ENCODE measurements at places on chromosomes 5 and 9. TPM values are rescaled to one million over a fixed set of nuclear protein-coding genes. Genes with fewer than 3 reads are reported as not detected.

- peaks cover 40% of the 10 kb centered on the region for H3K36me3 ChIP-seq
- DNase-seq = no peak
- peaks cover 34% of the 10 kb centered on the region for H3K4me1 ChIP-seq
- no peak overlapping the region for H3K4me3 ChIP-seq
- no peaks in the 10 kb centered on the region for H3K27me3 ChIP-seq
- peak overlapping the region; percentile 63 for H3K27ac ChIP-seq
Observed at GRCh38 chr5:134543820-134544614, 18.5 kb downstream of the JADE2 start.

GRCh38 chr9:72856972-72857623 is 95.8 kb downstream of the ALDH1A1 start:
- H3K27ac ChIP-seq = no peak overlapping the region
- H3K27me3 ChIP-seq = no peaks in the 10 kb centered on the region
- H3K4me1 ChIP-seq = peaks cover 16% of the 10 kb centered on the region
- no peaks in the 10 kb centered on the region for H3K36me3 ChIP-seq

GRCh38 chr5:54401515-54401914 is 54.0 kb upstream of the HSPB3 start:
- H3K4me3 ChIP-seq = no peak overlapping the region
- no peaks in the 10 kb centered on the region for H3K27me3 ChIP-seq
- no peaks in the 10 kb centered on the region for H3K36me3 ChIP-seq
- peaks cover 24% of the 10 kb centered on the region for H3K4me1 ChIP-seq

DNA sequence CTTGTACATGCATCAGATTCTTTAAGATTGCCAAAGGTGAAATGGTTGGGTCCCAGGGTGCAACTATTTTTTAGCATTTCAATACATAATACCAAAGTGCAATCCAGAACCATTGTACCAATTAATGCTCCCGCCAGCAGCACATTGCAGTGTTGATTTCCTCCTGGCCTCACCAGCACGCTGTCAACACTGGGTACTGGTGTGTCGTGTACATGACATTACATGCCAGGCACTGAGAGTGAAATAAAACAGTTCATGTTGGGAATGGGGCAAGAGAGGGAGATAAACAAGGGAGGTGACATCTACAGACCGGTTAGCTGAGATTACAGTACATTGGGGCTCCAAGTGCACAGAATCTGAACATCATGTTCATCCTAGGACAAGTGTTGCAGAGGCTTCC is 37.8 kb downstream of the HMGCS1 start:
- no peak for DNase-seq
- no peak overlapping the region for H3K4me3 ChIP-seq
- H3K4me1 ChIP-seq = peaks cover 11% of the 10 kb centered on the region
- H3K27ac ChIP-seq = no peak overlapping the region
- peaks cover 3% of the 10 kb centered on the region for H3K27me3 ChIP-seq

DNA sequence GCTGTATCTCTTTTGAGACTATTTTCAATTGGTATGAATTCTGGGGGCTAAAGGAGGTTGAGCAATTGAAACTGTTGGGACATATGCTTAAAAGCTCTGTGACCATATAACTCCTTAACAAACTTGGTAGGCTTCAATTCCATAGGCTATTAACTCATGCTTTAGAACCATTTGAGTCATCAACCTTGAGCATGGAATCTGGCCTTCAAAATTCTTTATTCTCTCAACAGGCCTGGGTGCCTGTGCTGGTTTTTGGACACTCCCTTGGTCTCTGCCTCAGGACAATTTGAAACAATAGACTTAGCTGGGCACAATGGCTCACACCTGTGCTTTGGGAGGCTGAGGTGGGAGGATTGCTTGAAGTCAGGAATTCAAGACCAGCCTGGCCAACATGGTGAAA is 61.4 kb upstream of the EPB41L4A start:
- H3K36me3 ChIP-seq = no peaks in the 10 kb centered on the region
- 0 out of 2 replicates have a peak, but pooled peaks cover 3% of the 10 kb centered on the region for H3K27me3 ChIP-seq
- no peak for DNase-seq
- H3K4me3 ChIP-seq = no peak overlapping the region

DNA sequence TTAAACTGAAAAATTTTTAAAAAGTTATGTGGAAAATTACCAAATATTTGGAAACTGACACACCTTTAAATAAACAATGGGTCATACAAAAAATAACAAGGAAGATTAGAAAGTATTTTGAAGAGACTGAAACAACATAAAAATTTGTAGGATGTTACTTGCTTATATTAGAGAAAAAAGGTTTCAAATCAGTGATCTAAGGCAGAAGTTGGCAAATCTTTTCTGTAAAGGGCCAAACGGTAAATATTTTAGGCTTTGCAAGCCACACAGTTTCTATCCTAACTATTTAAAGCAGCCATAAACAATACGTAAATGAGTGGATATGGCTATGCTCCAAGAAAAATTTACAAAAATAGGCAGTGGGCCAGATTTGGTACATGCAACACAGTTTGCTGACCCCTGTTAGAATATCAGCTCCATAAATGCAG is 81.3 kb downstream of the OXCT1 start:
- peaks cover 27% of the 10 kb centered on the region for H3K4me1 ChIP-seq
- H3K27me3 ChIP-seq = no peaks in the 10 kb centered on the region
- H3K36me3 ChIP-seq = no peaks in the 10 kb centered on the region
- no peak overlapping the region for H3K4me3 ChIP-seq
- no peak for DNase-seq

GRCh38 chr5:7886849-7887475 is 18.0 kb downstream of the MTRR start:
- peaks cover 55% of the 10 kb centered on the region for H3K36me3 ChIP-seq
- H3K27ac ChIP-seq = no peak overlapping the region
- DNase-seq = no peak
- H3K4me1 ChIP-seq = no peaks in the 10 kb centered on the region
- H3K27me3 ChIP-seq = no peaks in the 10 kb centered on the region

DNA sequence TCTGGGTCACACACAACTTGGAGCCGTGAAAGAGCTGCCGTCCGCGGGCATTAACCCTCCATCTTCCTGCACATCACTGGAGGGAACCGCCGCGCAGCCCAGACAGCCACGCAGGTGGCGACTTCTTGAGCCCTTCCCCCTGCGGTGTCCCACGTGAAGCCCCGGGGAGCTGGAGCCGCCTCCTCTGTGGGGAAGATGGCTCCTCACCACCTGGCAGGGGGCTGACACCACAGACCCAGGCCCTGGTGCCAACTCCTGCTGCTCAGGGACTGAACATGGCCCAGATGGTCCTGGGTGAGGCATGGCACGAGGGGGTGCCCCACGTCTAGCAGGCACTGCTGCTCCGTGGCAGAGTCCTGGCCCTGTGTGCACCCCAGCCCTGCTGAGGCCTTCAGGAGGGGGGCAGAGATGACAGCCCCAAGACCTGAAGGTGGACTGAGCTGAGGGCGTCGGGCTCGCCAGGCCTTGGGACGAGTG is 38.9 kb downstream of the NDUFS6 start:
- no peak overlapping the region for H3K4me3 ChIP-seq
- peaks cover 4% of the 10 kb centered on the region for H3K27me3 ChIP-seq
- peaks cover 16% of the 10 kb centered on the region for H3K4me1 ChIP-seq

DNA sequence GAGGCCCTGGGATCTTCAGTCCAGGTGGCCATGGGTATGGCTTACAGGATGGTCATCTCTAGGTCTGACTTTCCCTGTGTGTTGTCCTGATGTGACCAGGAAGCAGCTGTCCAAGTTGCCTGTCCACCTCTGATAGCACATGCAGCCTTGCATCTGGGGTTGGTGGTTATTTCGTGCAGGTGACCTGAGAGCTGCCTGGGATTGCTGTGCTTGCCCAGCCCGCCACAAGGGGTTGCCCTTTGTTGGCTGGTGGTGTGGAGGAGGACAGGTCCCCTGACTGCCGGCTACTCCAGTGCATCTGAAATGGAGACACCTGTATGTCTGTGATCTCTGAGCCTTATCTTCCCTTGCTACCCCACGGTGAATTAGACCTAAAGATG is 212.6 kb downstream of the ARHGAP26 start:
- H3K27ac ChIP-seq = 0 out of 2 replicates have a peak overlapping the region, but pooled peaks have one; percentile 63
- peaks cover 10% of the 10 kb centered on the region for H3K36me3 ChIP-seq
- H3K4me1 ChIP-seq = peaks cover 36% of the 10 kb centered on the region

DNA sequence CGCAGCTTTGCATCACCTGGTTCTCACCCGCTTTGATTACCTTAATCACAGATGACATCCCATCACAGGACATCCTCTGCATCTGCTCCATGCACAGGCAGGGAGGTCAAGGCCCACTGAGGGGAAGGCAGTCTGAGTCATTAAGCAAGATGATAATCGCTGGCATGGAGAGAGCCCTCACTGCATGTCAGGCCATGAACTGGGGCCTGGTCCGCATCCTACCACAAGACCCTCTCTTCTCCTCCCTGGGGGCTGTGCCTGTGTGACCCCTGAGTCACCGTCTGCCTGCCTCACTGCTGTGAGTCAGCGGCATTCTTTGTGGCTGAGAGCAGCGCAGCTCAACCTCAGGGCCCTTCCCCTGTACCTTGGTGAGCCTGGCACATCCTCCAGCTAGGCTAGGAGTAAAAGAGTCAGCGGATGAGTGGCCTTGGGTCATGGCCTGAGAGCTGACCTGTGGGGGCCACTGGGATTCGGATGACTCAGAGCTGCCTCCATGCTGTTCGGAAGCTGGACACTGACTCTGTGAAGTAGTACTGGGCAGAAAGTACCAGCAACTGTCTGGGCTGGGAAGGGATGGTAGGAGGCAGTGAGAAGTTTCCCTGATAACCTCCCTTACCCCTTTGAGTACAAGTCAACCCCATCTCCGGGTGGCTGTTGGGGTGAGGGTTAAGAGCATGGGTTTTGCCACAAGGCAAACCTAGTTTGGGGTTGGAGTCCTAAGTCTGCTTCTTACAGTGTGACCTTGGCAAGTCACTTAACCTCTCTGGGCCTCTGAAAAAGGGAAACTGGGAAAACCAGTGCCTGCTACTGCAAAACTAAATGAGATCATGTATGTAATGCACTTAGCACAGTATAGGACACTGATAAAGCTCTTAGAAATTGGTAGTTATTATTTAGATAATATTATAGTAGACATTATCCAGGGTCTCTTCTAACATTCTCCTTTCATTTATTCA is 14.6 kb upstream of the ARSI start:
- H3K27ac ChIP-seq = no peak overlapping the region
- H3K27me3 ChIP-seq = no peaks in the 10 kb centered on the region
- H3K4me3 ChIP-seq = no peak overlapping the region
- DNase-seq = no peak
- H3K4me1 ChIP-seq = peaks cover 11% of the 10 kb centered on the region

DNA sequence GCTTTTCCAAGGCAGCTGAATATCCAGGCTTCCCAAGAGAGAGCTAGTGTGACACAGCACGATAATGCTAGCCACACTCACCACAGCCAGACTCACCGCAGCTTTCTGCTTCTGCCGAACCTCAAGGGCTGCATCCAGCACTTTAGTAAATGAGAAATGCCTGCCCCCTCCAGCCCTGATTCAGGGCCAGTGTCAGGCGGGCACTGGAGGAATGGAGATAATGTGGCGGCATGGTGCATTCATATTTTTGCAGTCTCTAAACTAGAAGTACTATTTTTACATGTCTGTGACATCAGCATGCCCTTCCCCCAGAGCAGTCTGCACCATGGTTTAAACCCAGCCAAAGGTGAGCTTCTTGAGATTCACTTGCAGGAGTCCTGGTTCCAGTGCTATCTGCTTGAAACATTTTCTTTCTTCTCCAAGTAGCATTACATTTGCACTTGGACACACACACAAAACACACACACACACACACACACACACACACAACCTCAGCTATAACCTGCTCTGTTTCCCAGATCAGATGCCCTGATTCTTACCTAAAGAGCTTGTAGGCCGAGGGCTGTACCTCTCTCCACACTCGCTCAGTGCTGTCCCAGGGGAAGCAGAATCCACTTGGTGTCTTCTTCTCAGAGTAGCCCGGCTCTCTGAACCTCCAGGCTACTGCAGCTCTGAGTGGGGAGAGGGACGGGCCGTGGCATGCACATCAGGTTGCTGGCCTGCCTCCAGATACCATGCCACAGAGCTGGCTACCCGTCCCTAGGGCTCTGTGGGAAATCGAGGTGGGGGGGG is at the start of gene FGF1:
Gene FGF1 (minus strand): TSS at position 673 of the 792 bp plus-strand sequence. CDS start 71,963 bp downstream, outside the sequence.
- peaks cover 50% of the 10 kb centered on the region for H3K4me1 ChIP-seq
- H3K27me3 ChIP-seq = no peaks in the 10 kb centered on the region
- H3K4me3 ChIP-seq = no peak within 1 kb of the TSS
- no peak for DNase-seq

The GCNT1 gene
- total RNA-seq = 17.2 TPM

The GPX3 gene
- total RNA-seq = 26.2 TPM

The STOML2 gene
- 210 TPM for total RNA-seq
